Heart left ventricle (tissue), 16 donors: ENCODE measurements at places on chromosomes 7 and 10.
A peak's percentile ranks its signal among the peaks of the same experiment; 100 is the strongest.

- DNase-seq, result no peak
Observed at GRCh38 chr7:30430777-30431176, 47.8 kb downstream of the NOD1 start.

DNA sequence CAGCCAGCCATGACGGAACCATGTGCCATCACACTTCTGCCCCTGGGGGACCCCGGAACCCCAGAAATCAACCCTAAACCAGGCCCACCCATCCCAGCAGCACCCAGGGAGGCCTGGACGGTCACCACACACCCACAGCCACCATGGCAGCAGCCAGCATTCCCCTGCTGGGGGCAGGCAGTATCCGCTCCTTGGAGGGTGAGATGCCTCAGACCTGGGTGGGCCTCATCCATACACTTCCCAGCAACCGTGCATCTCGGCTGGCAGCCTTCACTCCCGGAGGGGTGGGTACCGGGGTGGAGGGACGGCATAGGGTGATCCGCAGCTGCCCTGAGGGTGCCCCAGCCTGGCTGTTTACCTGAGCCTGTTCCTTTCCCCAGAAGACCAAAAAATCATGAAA lies 69.1 kb upstream of the FAM20C start:
- DNase-seq, result no peak

GRCh38 chr10:13425397-13425796 lies 77.3 kb upstream of the SEPHS1 start:
- no peak for DNase-seq

DNA sequence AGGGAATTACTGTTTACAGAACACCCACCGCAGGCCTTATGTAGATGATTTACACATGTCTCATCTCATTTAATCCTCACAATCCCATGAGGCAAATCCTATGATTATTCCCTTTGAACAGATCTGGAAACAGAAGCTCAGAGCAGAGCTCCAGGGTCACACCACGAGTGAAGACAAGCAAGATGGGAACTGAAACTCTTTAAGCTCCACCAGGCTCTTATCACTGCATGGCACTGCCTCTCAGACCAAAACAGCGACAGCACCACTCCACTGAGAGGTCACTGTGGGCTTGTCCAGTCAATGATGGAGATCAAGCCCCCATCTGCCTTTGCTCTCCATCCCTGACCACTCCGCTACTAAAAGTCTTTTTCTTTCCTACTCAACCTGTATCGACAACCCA lies 5.9 kb downstream of the GRID1 start:
- DNase-seq, result no peak

DNA sequence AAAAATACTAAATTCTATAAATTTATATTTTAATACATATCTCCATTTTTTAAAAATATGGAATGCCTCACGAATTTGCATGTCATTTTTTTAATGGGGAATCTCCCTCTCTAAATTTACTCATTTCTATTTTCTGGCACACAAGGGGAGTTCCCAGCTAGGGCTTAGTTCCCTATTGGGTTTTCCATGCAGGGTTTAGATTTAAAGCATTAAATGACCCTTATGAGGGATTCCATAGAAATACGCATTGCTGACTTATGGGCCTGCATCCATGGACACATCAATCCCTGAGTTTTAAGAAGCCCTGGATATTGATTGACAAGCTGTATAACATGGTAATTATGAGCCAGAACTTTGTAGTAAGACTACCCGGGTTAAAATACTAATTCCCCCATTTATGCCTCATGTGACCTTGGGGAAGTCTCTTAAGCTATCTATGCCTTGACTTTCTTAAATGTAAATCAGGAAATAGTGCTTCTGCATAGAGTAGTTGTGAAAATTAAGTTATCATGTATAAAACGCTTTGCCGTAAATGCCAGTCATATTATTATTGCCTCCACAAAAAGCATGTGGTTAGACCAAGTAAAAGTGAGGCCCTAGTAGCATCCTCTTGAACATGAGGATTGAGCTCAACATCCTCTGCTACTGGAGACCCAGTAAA lies 78.8 kb upstream of the ANKRD1 start:
- DNase-seq, result no peak

GRCh38 chr10:22681783-22682183 lies 32.6 kb downstream of the PIP4K2A start:
- DNase-seq, result no peak

- peak; percentile 90 for DNase-seq
Observed at GRCh38 chr10:68988530-68989316, at the start of gene KIFBP. Gene KIFBP (plus strand): TSS chr10:68988803. CDS start chr10:68988833, 30 bp downstream.

GRCh38 chr10:61398366-61399129 lies 54.6 kb downstream of the TMEM26 start:
- no peak for DNase-seq

DNA sequence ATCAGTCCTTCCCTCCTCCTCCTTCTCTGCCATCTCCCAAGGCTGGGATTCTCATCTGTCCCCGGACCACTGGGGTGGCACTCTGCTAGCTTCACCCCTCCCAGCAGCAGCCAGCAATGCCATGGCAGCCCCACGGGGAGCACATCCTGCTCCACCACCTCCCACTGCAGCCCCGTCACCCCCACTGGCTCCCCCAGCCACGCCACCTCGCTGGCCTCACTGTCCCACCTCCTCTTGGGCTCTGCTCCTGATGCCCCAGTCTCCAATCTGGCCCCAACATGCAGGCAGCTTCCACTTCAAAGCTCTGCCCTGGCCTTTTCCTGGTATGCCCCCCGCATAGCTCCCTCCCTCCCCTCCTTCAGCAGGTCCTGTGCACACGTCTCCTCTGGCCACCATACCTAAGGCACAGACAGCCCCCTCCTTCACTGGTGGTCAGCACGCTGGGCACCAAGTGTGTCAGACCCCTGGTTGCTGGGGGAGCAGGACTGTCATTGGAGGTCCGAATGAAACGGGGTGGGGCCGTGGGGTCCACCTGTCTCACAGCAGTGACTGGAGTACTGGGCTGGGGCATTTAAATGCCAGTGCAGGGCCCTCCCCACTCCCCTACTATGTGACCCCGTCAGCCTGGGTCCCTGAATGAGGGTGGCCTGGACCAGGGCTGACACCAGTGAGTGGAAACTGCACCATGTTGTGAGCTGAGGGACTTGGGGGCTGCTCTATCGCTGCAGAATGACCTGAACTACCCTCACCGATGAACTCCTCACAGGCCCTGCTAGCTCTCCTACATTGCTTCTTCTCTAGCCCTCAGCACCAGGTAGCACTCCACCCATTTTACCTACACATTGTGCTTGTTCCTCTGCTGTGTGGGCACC lies 38.7 kb downstream of the RASGEF1A start:
- DNase-seq, result peak; percentile 16

DNA sequence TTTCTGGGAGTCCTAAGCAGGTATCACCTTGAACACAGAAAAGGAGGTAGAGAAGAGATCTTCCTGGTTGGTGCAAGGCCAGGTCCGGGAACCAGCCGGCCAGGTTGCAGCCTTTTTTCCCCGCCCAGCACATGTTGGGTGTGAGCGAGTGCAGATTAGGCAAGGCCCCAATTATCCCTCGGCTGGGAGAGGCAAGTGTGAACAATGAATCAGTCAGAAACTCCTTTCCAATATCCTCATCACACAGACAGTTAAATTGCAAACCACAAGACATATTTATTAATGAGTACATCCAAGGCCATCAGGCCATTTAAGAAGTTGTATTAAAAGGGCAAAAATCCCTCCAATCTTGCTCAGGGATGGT lies 115.0 kb upstream of the AFAP1L2 start:
- no peak for DNase-seq

GRCh38 chr10:129792864-129793263 lies 171.2 kb downstream of the EBF3 start:
- DNase-seq, result no peak

DNA sequence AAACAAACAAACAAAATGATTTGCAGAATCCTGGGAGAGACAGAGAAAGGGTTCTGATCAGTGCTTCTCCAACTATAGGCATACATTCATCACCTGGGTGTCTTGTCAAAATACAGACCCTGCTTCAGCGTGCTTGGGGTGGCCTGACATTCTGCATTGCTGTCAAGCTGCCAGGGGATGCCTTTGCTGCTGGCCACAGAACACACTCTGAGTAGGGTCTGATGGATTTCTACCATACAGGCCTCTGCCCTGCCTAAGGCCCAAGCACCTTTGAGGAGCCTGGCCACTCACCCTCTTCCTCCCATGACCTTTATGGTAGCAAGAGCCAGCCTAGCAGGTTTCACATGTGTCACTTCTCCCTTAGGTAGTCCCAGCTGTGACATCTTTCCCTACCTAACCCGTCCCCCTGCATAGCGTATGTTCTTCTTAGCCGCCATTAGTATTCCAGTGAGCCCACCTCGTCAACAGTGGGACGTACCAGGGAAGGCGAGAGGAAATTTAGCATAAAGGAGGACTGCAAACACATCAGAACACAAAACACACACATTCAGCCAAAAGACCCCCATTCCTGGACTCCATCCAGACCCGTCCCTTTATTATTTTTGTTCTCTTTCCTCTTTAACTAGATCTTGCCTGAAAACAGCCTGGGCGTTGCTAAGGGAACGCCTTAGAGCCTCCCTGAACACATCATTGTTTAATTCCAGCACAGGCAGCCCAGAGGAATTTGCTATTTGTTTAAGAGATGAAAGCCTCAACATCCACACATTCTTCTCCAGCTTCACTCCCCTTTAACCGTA lies 43.9 kb upstream of the PODXL start:
- no peak for DNase-seq

- no peak for DNase-seq
Observed at GRCh38 chr10:43026039-43026973, 50.6 kb upstream of the RET start.

DNA sequence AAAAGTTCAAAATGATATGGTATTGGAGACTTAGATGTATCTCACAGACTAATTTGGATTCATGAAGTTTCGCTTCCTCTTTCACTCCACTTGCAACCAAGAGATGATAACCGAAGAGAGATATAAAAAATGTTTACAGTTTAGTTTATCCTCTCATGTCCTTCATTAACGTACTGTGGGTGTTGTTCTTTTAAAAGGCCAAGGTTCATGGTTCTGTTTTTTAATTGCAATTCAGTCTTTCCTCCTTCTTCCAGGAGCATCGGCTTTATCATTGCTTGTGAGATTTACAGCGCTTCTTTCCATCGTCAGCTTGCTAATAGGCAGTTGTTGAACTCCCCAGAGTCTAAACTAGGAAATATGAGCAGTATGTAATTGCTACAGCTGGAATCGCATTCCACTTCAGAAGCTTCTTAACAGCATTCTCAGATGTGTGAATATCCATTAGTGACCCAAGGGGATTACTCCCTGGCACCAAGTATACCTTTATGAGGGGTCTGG lies 75.9 kb upstream of the HGF start:
- no peak for DNase-seq

DNA sequence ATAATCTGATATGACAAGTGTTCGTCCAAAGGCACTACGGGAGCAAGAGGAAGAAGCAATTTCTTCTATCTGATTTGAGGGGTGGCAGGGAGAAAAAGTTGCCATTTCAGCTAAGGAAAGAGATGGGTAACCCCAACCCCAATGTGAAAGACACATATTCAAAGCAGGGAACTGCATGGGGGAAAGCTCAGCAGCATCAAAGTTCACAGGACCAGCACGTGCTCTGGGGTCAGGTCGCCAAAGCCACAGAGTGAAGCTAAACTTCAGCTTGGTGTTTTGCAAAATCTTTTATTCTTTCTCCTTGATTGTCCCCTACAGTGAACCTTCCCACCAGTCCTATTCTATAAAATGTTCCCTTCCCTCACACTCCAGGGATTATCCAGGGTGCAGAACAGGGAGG lies 112.8 kb upstream of the PPP2R2D start:
- DNase-seq, result no peak

DNA sequence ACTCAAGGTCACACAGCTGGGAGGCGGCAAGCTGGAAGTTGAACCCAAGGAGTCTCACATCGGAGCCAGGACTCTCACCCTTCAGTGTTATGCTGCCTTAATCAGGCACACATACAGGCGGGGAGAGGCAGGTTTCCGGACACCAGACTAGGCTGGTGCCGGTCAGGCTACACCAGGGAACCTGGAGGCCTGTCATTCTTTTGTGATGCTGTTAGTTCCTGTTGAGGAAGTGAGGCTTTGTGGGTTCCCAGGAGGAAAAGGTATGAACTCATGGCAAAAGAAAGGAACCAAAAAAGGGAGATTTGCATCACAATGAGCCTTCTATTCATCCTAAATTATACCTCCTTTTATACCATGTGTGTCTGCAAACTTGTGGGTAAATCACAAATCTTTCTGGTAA lies 103.8 kb downstream of the TCF7L2 start:
- DNase-seq, result peak; percentile 52

- DNase-seq, result no peak
Observed at GRCh38 chr10:96829029-96829773, 2.9 kb upstream of the LCOR start.

- no peak for DNase-seq
Observed at GRCh38 chr7:129100827-129101166, 43.7 kb upstream of the TSPAN33 start.

DNA sequence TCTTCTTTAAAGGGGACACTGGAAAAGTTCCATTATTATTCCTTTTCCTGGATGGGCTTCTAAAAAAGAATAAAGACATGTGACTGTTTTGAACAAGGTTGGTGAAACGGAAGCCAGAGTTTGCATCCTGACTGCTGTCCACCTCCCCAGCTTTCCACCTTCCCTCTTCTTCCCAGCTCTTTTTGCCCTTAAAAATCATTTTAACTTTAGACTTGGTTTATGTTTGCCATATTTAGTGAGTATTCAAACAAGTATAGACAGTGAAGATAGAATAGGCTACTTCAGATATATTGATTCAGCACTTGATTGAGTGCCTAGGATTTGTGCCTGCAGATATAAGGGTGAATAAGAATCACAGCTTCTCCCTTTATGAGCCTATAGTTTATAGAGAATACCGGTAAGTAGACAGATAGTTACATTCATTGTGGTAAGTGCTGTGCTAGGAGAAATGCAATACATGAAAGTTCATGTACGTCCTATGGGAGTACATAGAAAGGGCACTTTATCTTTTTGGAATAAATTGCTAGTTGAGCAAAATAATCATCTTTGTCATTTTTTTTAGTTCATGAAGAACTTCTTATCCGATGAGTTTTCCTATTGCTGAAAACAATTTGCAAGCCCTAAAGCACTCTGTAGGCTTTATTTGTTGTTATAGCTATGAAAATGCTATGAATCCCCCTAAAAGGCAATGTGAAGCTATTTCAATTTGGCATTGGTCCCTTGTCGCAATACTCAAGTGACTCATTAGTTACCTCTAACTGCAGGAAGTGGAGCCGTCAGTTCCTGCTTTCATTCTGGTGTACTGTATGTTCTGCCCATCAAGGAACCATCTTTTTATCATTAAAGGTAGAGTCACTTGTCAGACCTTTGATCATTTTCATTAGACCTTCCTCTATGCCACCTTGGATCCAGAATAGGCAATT lies 57.2 kb upstream of the STRIP2 start:
- DNase-seq, result no peak

DNA sequence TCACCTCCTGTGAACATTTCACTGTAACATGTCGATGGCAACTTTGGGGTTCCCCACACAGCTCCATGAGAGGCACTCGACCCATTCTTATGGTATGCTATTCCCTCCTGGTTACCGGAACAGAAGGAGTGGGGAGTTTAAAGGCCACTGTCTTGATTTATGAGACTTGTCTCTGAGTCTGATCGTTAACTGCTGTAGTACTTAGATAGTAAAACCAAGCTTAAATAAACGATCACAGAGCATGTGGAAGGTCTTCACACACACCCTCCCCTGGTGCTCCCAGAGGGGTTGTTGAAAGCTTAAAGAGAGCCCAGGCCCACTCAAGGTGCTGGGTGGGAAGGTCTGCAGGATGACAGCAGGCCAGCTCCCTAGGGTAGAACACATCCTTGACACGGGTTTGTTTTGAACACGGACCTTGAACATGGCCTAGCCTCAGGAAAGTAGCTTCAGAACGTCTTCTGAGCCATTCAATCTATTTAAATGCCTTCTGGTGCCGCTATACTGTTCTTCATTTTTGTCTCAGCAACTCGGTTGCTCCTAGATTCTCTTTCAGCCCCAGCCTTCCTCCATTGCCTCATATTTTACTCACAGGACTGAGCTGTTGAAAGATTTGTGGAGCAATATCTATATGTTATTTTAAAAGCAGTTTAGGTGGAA lies 335.3 kb downstream of the FGFR2 start:
- no peak for DNase-seq
